ENCODE measurements at places on chromosomes 2 and 18.

GRCh38 chr2:206562375-206562774, 79.9 kb upstream of the FAM237A start:
- no peak for DNase-seq

GRCh38 chr2:82641598-82642180, 1817.4 kb downstream of the SUCLG1 start:
- no peak for DNase-seq

GRCh38 chr2:218883491-218884490, 3.1 kb downstream of the WNT10A start:
- no peak for DNase-seq

DNA sequence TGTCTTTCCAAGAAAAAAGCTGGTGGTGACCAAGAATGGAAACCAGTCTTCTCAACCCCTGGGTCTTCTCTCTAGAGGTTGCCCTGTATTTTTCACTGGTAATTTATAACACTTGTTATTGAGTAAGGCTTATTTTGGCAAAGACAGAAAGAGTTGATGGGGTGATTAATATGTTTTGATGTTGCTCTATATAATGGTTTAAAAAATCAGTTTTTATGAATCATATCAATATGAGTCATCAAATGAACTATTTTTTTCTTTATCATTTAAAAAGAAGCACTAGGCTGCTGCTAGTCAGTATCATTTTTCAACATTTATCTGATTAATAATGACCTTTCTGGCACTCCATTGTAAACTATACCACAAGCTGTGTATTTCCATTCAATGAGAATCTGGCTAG, 1142.2 kb downstream of the LRP1B start:
- no peak for DNase-seq

- DNase-seq, result no peak
These were observed 100.9 kb downstream of the MMADHC start for GRCh38 chr2:149486664-149487063.

GRCh38 chr2:88669482-88670214, 21.8 kb upstream of the RPIA start:
- DNase-seq, result peak; percentile 60

- DNase-seq, result no peak
These were observed 113.4 kb upstream of the AQP4 start for GRCh38 chr18:26978812-26979341.

DNA sequence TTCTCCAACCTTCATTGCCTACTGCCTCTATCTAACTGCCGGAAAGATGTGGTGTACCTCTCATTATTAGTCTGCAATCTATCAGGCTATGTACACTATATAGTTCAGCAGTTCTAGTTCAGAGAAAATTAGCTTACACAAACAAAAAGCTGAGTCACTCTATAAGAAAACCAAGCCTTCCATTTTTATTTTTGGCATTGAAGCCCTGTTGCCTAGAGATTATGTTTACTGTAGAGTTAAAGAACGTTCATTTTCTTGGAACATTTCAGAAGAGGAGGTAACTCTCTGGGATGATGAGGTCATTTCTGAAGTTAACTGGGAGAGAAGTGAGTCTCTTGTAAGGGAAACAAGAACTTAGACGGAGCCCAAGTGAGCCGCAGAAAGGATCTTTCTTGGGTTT, 133.5 kb downstream of the FAM124B start:
- DNase-seq, result no peak

- DNase-seq, result no peak
These were observed 70.3 kb upstream of the ZNF521 start for GRCh38 chr18:25422230-25422629.

DNA sequence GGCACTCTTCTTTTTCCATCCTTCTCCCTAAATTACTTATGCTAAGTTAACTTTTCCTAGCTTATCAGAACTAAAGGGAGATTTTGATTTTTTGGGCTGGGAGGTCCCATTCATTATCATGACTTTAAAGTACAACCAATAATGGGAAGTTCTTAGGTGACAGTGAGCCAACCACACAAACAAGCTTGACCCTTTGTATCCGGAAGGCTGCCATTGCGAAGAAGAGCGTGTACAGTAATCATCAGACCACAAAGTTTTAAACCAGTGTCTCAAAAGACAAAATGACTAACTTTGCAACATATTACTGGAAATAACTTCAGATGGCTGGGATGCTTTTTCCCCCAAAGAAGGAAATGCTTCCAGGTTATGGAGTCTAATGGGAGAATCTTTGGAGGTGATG, 298.1 kb downstream of the TGIF1 start:
- no peak for DNase-seq

DNA sequence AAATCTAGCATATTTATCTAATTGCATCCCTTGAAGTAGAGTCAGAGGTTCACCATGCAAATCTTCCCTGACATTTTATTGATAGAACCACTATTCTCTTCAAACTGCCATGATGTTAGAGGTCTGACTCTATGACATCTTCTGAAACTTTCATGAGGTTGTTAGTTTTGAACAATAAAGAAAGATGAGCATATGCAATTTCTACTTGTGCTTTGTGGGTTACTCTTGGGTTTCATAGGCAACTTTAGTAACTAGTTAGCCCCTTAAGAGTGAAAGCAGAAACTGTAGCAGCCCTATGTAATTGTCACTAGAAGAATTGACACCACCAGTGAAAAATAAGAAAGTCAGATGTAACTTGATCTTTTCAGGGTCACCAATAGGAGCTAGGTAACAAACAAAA, 53.1 kb upstream of the ZEB2 start:
- no peak for DNase-seq

DNA sequence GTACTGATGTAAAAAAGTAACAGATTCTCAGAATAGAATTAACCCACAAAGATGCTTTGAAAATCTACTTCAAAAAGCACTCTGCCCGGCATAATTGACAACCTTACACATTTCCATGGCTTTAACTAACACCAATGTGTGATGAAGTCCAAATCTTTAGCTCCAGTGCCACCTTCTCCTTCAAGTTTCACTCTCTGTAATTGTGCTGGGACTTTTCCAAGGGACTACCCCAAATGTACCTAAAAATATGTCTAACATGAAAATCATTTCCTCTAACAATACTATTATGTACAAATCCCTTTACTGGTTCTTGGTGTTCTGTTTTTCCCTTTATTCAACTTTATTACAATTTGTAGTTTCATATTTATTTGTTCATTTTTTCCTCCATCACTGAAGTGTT, 20.6 kb upstream of the UBE2E3 start:
- DNase-seq, result no peak

GRCh38 chr2:48693066-48693465, 62.5 kb downstream of the LHCGR start:
- no peak for DNase-seq

DNA sequence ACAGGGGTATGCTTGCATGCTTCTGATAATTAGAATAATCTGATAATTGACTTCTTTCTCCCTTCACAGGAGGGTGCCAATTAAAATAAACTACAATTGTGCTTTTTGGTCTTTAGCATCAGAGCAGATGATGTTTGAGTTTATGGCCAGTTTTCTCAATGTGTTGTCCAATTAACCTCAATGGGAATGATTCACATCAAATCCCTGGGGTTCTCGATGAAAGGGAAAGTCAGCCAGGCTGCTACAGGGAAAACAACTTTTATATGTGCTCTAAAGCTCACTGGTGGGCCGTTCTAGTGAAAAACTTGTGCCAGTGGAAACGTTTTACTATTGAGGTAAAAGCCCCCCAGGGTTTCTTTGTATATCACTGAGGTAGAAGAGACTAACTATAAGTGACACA, 887.3 kb upstream of the CRIM1 start:
- DNase-seq, result no peak

GRCh38 chr2:235439959-235440662, 53.7 kb upstream of the AGAP1 start:
- DNase-seq, result no peak

GRCh38 chr2:240960309-240960970, 38.0 kb upstream of the SNED1 start:
- DNase-seq, result no peak

DNA sequence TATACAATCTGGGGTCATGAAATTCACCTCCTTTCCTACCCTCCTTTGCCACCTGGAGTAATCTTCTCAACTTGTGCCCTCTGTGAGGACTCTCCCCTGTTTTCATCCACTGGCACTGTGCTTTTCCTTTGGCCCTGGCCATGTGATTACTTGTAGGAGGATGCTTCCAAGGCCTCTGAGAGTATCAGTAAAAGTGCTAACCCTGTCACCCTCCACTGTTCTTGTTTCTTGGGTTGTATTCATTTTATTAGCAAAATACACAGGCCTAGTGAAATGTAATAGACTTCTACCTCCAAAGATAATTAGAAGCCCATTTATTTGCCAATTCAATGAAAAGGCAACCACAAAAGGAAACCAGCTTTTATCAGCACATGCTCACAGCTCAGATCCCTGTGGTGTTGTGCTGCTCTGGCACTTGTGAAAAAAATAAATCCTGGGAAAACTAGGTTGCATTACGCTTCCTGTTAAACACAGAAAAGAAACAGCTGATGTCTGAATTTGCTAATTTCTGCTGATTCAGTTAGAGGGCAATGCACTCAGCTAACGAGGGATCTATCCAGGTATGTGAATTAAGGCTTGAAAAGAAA, 357.5 kb upstream of the ETAA1 start:
- DNase-seq, result no peak

GRCh38 chr18:52907543-52908308, 567.7 kb downstream of the DCC start:
- DNase-seq, result no peak

DNA sequence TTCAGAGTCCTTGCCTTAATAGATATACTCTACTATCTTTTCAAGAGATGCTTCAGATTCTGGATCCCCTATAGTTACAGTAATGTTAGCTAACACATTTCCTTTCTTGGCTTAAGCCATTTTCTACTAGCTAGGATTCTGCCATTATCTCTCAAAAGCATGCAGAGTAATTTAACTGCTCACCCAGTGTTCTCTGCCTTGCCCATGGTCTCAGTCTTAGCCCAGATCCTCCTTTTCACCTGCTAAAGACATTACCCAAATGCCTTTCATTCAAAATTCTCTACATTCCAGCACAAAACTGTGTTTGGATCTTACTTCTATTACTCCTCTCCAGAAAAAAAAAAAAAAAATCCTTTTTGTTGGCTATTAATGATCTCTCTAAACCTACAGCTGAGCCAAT, 474.2 kb upstream of the LRRTM1 start:
- no peak for DNase-seq

- DNase-seq, result no peak
These were observed 15.3 kb downstream of the VIT start for GRCh38 chr2:36711741-36712314.

GRCh38 chr2:19033240-19033639, 325.2 kb downstream of the OSR1 start:
- no peak for DNase-seq

DNA sequence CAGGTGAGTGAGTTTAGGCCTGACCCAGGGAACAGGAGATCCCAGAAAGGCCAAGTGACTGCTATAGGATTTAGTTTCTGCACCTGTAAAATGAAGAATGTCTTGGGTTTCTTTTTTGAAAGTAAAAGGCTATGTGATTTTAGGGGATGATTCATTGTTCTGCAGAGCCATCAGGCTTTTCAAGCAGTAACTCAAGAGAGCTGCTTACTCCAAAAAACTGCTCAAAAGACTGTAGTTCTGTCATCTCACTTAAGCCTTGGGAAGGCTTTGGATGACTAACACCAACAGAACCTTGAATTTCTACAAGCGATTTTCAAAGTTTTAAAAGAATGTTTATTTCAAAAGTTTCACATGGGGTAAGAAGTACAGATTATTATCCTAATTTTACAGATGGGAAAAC, 165.1 kb downstream of the HAUS1 start:
- DNase-seq, result no peak

DNA sequence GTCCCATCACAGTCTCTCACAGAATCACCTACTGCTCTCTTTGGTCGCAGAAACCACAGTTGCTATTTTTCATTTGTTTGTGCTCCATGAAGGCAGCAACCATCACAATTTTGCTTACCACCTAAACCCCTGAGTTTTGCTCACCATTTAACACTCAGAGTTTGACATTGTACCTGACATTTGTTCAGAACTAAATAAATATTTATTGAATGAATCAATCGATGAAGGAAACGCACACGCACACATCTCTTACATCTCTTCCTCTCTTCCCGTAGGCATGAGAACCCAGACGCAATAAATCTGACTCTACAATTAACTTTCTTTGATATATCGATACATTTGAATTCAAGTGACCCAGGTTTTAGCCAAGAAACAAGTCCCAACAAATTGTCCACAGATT, 105.5 kb upstream of the RNF152 start:
- DNase-seq, result no peak

GRCh38 chr2:26986576-26986975, 16.1 kb downstream of the MAPRE3 start:
- DNase-seq, result no peak

- DNase-seq, result no peak
These were observed 747.9 kb downstream of the SOCS6 start for GRCh38 chr18:71036783-71037182.

GRCh38 chr18:35289727-35290093, 319 bp downstream of the ZSCAN30 start:
- peak; percentile 1 for DNase-seq

GRCh38 chr2:238203973-238204683, 633 bp upstream of the ILKAP start:
- DNase-seq, result no peak

DNA sequence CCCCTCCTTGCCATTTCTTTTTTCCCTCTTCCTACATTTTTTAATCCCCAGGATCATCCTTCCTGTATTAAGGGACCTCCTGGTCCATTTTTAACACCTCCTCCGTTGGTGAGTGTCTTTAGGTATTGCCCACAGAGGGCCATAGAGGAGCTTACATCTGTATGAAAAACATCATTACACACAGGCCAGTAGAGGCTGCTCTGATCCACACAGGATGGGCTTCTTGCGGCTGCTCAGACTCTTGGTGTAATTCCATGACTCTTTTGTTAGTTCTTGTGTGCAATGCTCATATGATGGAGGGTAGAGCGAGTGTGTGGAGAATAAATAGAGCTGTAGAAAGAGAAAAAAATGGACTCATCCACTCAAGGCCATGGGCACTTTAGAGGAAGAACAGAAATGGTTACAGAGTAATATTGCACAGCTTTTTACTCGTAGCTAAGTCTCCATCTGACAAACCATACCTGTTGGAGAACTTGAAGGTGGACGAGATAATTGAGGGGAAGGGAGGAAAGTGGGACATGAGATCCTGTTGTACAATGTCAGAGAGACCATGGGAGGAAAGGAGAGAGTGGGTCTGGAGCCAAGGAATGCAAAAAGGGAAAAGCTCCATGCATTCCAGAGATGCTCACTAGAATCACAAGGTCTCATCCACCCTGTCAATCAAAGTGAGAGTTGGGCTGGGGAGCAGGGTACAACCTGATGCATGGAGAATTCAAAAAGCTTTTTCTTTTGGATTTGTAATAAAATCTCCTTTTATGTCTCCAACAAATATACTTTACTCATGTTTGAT, 129.7 kb upstream of the TNP1 start:
- DNase-seq, result peak; percentile 11

GRCh38 chr2:150811259-150811855, 323.9 kb upstream of the RND3 start:
- DNase-seq, result no peak

- no peak for DNase-seq
These were observed 24.0 kb downstream of the C2orf49 start for GRCh38 chr2:105361102-105361889.

Data from HTR-8/SVneo (cell line).